Spinal cord (tissue), 10 donors: ENCODE measurements at places on chromosomes 3 and 15.

DNA sequence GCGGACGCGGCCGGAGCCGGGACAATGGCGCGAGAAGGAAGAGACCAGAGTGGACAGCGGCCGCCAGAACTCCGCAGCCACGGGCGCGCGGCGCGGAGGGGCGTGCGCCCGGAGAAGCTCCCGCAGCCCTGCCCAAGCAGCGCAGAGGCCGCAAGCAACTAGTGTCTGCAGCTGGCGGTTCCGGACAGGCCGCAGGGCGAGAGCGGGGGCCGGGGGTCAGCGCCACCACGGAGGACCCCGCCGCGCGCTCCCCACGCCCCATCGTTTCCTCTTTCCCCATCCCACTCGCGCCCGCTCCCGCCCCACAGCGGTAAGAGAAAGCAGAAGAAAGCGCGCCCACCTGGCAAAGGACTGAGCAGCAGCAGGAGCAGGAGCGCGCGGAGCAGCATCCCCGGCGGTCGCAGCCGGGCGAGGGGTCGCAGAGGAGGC, 440 bp downstream of the PRTG start:
- DNase-seq: peak; percentile 38

- DNase-seq: no peak
Measured at GRCh38 chr3:181609030-181609767, 102.5 kb upstream of the SOX2 start.

DNA sequence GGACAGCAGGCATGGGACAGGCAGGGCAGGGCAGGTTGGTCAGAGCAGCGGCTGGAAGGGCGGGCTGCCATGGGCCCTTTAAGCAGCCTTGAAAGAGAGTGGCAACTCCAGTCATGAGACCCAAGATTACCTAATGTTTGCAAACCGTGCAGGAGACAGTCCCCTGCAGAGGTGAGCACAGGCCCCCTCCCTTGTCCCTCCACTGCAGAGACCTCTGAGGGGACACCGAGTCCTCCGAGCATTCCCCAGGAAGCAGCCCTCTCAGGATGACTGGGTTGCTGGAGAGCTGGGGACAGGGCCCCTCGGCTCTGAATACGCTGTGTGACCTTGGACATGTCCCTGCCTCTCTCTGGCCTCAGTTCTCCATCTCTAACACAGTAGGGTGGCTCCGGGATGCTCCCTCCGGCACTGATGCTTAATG, 81.4 kb downstream of the IQSEC1 start:
- DNase-seq: no peak

- DNase-seq: no peak
Measured at GRCh38 chr3:124786511-124787241, 56.4 kb downstream of the UMPS start.

DNA sequence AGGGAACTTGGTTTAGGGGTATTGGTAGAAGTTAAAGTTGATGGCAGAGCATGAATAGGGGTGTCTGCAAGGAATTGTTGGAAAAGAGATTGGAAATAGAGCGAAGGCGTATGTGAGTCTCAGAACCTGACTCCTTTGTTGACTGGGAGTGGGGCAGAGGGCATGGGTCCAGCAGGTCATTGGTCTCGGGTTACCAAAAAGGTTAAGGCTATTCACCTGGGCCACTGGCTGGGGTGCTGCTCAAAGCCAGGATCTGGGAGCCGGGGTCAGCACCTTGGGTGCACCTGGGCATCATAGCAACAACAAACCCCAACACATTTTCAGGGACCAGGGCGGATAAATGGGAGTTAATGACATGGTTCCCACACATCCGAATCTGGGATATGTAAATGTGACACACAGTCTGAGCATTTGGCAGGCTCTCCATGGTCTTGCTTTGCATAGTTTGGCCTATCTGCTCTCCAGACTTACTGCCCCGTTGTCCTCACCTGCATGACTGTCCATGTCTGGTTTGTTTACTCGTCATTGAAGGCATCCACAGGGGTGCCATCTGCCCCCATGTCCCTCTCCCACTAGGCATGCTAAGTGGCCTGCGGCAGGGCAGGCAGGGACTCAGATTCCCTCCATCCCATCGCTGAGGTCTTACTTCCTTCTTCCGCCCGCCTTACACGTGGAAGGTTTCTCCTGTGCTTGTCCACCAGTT, 10.1 kb downstream of the KLF13 start:
- DNase-seq: no peak
